ENCODE measurements at places on chromosomes 4 and X.

DNA sequence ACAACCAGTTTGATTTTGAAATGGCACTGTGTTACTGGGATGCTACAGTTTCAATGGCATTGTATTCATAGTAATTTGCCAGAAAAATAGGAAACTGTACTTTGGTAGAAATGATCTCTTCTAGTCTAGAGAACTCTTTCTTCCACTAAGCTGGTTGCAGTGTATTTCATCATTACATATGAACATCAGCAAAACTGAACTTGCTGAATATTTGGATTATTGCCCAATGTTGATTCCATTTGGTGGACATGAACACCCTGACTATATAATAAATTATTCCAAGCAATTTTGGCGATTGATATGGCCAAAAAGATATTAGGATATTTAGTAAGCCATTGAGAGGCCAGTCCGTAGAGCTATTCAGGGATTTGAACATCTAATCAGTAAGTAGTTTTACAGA, 191.8 kb upstream of the CXorf66 start:
- no peak for DNase-seq

DNA sequence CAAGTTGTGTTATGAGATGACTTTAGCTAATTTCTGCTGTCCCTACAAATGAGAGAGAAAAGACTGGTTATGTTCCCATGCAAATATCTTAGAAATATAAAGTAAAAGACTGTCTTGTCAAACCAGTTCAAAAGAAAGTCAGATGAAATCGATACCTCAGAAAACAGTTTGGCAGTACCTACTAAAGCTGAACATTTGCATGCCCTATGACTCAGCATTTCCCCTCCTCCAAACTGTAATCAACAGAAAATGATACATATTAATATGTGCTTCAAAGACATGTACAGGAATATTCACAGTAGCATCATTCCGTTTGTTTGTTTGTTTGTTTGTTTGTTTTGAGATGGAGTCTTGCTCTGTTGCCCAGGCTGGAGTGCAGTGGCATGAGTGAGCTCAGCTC, 90.3 kb downstream of the ARX start:
- peak; percentile 10 for DNase-seq

GRCh38 chrX:24777660-24778059, 83.9 kb downstream of the POLA1 start:
- no peak for DNase-seq

DNA sequence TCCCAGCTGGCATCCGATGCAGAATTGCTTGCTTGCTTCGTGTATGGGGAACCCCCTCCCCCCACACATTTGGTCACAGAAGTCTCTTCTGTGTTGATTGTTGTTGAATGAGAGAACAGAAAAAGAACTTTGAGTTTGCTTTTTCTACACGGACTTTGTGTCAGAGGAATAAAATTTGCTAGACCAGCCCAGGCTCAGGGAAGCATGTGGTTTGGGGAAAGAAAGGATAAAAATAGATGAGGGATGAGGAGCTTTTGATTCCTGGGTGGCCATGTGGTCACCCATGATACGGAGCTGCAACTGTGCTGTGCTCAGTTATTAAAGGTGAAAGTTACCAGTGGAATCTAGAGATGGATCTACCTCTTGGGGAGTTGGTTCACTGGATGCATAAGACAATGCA, 34.2 kb upstream of the ESX1 start:
- no peak for DNase-seq

GRCh38 chrX:115539841-115540240, 21.1 kb upstream of the PLS3 start:
- DNase-seq, result no peak

- no peak for DNase-seq
These were observed 16.9 kb downstream of the PLAC1 start for GRCh38 chrX:134641346-134641745.

DNA sequence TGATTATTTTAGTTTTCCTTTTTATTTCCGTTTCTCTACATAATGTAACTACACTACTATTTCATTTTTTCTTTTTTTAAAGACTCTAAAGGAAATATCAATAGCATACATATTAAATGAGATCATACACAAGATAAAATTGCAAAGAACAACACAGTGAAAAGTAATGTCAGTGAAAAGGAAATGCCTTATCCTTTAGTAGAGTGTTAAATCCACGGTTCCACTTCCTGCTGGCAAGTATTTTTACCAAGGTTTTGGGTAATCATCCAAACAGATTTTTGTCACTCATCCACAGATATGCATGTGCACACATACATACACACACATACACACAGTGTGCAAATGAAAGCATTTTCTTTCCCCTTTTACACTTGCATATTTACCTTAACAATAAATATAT, 548.9 kb downstream of the PPP4R3C start:
- no peak for DNase-seq
